Activated CD4-positive, alpha-beta memory T cell treated with anti-CD3 and anti-CD28 coated beads, Interleukin-2, amount 10 ng/mL, durations not matched to agents 7 days and 5 days (primary cell): ENCODE measurements at places on chromosomes 16 and 17.

- DNase-seq, result no peak
Measured at GRCh38 chr16:15515992-15516391, 81.6 kb downstream of the BMERB1 start.

DNA sequence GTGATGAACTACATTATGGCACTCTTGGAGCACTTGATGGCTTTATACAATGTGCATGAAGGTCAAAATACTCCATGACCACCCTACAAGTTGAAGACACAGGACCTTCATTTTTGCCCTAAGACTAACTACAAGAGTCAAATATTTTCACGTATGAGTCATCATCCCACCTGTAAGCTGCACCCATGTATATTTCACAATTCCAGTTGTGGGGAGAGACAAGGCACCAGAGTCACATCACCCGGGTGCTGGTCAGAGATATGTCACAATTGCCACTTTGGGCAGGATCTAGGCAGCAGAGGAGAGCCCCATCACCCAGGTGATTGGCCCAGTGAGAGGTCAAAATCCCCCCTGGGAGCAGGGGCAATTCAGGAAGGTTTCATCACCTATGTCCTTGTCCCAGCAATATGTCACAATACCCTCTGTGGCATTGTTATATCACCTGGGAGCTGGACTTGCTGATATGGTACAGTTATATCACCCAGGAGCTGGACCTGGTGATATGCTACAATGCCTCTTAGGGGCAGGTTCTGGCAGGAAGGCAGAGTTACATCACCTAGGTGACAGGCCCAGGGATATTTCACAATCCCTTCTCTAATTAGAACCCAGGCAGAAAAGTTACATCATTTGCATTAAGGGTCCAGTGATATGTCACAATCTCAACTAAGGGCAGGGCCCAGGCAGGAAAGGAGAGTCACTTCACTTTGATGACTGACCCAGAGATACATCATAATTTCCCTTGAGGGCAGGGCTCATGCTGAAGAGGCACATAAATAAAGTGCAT, 1839.2 kb downstream of the TP53TG3F start:
- no peak for DNase-seq

- DNase-seq, result no peak
Measured at GRCh38 chr17:28443901-28444638, 29.4 kb upstream of the SLC13A2 start.

GRCh38 chr17:71173991-71174390, 946.8 kb upstream of the SOX9 start:
- no peak for DNase-seq

DNA sequence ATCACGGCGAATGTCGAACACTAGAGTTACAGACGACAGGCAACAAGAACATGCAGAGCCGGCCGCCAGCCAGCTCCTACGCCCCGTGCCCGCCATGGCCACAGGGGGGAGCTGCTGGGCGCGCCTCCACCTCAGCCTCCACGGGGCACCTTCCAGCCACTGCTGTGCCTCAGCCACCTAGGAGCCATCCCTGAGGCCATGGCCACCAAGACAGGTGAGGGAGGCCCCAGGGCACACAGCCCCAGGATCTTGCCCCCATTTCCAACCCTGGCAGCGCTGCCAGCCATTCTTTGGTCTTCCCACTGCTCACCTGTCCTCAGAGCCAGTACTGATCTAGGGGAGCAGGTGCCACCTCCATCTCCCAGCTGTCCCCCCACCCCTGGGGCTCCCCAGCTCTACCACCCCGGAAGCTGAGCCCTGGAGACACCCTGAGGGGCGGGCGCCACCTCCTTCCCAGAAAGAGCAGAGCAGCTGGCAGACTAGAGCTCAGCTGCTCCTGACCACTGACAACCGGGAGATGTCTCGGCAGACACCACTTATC, 11.8 kb downstream of the GNPTG start:
- peak; percentile 77 for DNase-seq

- DNase-seq, result peak; percentile 66
Measured at GRCh38 chr16:56950881-56951771, 10.6 kb upstream of the CETP start.

DNA sequence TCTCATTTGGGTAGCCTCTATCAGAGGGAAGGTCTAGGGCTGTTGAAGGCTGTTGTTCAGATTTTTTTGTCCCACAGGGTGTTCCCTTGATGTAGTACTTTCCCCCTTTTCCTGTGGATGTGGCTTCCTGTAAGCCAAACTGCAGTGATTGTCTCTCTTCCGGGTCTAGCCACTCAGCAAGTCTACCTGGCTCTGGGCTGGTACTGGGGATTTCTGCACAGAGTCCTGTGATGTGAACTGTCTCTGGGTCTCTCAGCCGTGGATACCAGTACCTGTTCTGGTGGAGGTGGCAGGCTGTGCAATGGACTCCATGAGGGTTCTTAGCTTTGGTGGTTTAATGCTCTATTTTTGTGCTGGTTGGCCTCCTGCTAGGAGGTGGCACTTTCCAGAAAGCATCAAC, 23.3 kb upstream of the CCR7 start:
- no peak for DNase-seq

- DNase-seq, result no peak
Measured at GRCh38 chr16:74747-75334, 2.4 kb upstream of the RHBDF1 start.
